ENCODE measurements at places on chromosomes 11 and 22.

DNA sequence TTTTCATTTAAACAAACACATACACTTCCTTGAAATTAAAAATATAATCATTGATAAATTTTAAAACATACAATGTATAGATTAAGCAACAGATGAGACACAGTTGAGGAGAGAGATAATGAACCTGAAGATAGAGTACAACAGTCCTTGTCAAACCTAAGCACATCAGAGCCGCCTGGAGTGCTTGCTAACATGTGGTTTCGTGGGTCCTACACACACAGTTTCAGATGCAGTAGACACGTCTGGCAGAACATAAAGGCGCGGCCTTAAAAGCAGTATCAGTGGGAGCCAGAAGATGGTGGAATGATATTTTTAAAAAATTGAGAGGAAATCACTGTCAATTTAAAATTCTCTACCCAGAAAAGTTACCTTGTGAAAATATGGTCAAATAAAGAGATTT is 134.4 kb downstream of the MPPED1 start:
- DNase-seq: no peak

- DNase-seq: no peak
Measured at GRCh38 chr11:84795698-84796097, 831.4 kb downstream of the DLG2 start.

- DNase-seq: no peak
Measured at GRCh38 chr11:2173150-2173693, 1.6 kb upstream of the TH start.

GRCh38 chr11:109960831-109961230 is 132.4 kb upstream of the ZC3H12C start:
- peak; percentile 96 for DNase-seq

DNA sequence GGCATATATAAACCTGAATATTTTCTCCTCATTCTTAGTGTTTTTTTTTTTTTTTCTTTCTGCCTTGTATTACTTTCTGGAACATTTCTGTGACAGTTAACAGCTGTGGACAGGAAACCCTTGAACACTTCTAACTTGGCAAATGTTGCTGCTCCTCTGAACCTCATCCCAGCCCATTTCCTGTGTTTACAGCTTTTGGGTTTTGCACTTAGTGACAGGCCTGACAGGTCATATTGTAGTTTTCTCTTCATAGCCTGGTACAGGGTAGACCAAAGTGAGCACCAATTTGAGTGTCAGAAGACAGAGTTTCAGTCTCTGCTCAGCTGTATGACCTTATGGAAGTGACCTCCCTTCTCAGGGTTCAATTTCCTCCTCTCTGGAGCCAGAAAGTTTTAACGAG is 91.6 kb downstream of the STIM1 start:
- peak; percentile 78 for DNase-seq

DNA sequence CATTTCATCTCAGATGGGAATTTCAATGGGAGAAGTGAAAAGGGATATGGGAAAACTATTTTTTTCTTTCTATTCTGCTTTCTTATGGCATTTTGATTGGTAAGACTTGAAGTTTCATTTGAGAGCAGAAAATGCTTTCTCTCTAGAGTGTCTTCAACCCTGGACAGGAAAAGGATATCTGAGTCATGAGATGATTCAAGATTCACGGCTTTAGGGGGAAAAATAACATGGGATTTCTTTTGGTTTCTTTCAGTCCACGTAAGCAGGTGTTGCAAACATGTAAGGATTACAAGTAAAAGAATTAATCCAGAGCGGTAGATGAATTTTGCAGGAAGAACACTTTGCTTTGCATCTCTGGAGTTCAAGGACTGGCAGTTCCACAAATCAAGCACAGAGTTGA is 1001.0 kb upstream of the TENM4 start:
- no peak for DNase-seq
